Activated naive CD4-positive, alpha-beta T cell treated with anti-CD3 and anti-CD28 coated beads, Interleukin-2, amount 50 U/mL, for 72 hours (primary cell): ENCODE measurements at places on chromosomes 4 and X. TPM values are rescaled to one million over a fixed set of nuclear protein-coding genes. Genes with fewer than 3 reads are reported as not detected.

- no peak for DNase-seq
Observed at GRCh38 chrX:57771689-57772088, 91.6 kb upstream of the NLRP2B start.

DNA sequence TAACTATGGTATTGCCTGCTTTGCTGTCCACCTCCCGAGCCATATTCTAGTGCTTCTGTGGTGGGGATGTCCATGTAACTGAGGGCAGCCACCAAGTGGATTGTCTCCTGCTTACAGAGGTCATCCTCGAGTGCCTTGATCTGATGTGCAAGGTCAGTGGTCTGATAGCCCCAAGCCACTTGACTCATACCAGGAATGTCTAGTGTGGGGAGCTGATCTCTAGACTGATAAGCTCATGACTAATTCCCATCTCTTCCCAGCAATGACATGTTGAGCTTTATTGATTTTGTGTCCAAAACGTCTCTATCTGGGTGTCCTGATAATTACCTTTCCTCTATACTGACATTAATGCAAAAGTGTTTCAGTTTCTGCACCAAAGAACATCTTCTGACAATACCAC is 168.4 kb upstream of the WDR1 start:
- no peak for DNase-seq

DNA sequence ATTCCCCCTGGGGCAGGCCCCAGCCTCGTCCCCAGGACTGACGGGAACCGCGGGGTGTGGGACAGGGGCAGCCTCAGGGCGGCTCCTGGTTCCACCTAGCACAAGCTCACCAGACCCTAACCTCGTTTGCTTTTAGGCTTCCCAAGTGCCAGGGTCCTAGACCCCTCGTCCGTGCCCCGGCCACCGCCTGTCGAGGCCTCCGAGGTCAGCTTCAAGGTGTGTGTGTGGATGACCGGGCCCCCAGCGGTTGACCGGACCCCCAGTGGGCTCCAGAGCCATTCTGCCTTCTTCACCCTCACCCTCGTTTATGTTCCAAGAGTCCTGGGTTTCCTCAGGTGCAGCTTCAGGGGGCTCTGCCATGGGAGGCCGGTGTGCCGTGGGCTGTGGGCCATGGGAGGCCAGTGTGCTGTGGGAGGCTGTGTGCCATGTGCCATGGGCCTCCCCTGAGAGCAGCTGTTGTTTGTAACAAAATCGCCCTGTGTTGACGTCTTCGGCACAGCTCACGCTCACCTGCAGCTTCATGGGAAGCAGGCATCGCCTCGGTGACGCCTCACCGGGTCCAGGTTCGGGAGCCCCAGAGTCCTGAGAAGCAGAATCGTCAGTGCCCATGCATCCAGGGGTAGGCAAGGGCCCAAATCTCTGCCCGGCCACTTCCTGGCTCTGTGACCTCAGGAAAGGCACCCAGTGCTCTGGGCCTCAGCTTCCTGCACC is 43.0 kb upstream of the HMX1 start:
- peak; percentile 0 for DNase-seq

DNA sequence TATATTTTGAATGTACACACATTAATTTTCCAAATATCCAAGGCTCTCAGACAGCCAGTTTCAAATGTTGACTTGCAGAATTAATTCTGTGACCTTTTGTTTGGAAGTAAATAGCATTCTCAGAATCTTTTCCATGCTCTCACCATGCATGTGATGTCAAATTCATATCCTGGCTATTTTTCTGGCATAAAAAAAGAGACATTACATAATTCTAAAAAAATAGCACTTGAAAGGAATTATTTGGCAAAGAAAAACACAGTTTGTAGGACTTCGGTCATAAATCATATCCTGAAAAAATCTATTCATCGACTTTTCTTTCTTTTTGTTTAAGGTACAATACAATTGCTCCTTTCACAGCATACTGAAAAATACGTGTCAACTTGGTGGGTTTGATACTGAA is 111.2 kb downstream of the GLRA3 start:
- no peak for DNase-seq

GRCh38 chr4:134078230-134078914 is 123.2 kb downstream of the PABPC4L start:
- no peak for DNase-seq

DNA sequence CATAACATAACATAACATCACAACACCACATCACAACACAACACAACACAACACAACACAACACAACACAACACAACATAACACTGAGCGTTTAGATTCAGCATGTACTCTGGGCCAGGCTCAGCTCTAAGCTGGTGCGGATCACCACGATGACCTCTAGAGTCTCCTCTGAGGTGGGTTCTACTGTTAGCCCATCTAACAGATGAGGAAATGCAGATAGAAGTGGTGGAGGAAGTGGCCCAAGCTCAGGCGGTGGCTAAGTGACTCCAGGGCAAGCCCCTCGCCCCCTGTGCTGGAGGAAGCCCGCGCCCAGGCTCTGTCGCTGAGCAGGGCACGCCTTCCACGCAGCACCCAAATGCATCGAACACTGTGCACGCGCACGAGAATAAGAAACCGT is 45.3 kb upstream of the CDKN2AIP start:
- no peak for DNase-seq

GRCh38 chr4:5524446-5525299 is 183.7 kb downstream of the EVC2 start:
- no peak for DNase-seq

DNA sequence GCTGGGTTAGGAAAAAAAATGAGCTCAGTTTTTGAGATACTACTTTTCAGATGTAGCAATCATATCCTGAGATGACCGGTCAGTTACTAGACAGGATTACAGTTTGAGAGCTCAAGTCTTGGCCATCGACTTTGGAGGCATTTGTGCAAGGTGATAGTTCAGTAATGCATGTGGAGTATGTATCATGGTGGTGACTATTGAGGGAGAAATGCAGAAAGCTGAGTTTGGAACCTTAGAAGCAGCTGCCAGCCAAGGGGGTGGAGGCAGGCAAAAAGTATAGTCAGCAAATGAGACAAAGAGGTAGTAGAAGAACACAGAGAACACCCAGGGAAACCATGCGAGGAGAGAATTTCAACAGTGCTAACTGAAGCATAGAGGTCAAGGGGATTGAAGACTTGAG is 48.7 kb upstream of the SLC4A4 start:
- DNase-seq, result no peak

DNA sequence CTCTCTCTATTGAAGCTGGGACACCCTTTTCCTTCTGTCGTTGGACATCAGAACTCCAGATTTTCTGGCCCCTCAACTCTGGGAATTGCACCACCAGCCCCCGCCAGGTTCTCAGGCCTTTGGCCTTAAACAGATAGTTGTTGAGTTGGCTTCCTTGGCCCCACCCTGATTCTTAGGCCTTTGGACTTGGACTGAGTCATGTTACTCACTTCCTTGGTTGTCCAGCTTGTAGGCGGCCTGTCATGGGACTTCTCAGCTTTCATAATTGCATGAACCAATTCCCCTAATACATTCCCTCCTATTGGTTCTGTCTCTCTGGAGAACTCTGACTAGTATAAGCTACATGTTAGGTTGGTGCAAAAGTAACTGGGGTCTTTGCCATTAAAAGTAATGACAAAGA is 195.7 kb downstream of the GPAT3 start:
- DNase-seq, result no peak

ENPEP gene
- not detected for total RNA-seq

DUSP21 gene
- not detected for total RNA-seq

LRPAP1 gene
- total RNA-seq, result 48.7 TPM

NIPAL1 gene
- total RNA-seq, result 1.3 TPM

STK32B gene
- not detected for total RNA-seq
